ENCODE measurements at places on chromosomes 4 and X.
A peak's percentile ranks its signal among the peaks of the same experiment; 100 is the strongest.

GRCh38 chr4:183905081-183905592 is at the start of gene STOX2:
Gene STOX2, plus strand, starts transcription at chr4:183905307. Its CDS starts 1,484 bp downstream, at chr4:183906791.
- DNase-seq: no peak

DNA sequence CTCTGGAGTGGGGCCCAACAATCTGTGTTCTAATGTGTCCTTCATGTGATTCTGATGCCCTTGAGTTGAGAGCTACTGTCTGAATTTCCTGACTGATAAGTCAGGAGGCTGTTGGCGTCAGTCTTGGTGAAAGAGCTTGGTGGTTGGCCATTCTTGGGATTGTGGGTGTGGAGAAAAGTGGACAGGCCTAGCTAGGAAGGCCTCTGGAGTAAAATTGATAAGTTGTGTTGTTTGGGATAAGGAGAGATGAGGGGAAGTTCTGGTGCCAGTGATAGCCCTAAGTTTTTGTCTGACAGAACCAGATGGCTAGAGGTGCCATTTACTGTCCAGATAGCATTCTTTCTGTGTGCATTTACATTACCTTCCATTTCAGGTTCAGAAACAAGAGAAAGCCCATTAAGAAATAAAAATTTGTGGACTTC is 11.7 kb downstream of the NSD2 start:
- DNase-seq: no peak

DNA sequence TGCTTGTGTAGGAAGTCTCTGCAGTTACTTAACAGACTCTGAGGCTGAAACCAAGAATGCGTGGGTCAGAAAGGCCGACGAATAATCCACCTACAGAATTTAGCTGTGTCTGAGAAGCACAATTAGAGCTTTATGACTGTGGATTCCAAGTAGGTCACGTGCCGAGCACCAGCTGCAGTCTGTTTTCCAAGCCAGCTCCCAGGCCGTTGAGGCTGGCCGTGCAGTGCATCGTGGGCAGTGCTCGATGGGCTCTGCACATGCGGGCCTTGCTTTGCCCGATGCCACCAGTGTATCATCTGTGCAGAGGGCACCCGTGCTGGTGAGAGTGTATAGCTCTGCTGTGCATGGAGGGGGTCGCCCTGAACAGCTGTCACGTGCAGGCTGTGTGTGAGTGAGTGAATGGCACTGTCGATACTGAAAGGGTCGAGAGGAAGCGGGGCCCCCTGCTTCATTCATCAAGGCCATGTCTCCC is 67.5 kb upstream of the CLDN34 start:
- no peak for DNase-seq

- no peak for DNase-seq
Measured at GRCh38 chr4:108477527-108478108, 142.8 kb upstream of the RPL34 start.

DNA sequence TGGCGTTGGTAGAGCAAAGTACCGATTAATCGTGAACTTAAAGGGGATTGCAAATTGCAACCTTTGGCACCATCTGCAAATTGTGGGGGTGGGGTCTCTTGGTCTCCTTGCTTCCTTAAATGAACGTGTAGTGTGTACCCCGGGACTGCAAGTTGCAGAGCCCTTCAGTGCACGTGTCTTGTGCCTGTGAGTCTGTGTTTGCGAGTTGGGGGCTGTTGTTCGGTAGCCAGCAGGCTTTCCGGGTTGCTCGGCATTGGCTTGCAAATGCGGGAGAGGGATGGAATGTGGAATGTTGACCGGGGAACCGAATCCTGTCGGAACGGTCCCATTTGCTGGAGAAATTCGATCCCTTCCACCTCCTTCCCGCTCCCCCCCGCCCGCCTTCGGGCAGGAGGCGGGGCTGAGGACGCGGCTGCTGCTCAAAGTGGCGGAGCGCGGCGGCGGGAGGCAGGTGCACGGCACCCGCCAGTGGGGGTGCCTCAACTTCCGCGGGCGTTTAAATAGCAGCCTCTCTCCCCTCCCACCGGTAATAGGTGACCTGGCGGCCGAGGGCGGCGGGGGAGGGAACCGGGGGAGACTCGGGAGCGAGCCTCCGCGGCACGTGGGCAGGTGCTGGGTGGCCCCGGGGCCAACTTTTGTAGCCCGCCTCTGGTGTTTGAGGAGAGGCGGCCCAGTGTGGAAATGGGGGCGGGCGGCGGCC is 1.5 kb downstream of the JADE1 start:
- DNase-seq: peak; percentile 78

DNA sequence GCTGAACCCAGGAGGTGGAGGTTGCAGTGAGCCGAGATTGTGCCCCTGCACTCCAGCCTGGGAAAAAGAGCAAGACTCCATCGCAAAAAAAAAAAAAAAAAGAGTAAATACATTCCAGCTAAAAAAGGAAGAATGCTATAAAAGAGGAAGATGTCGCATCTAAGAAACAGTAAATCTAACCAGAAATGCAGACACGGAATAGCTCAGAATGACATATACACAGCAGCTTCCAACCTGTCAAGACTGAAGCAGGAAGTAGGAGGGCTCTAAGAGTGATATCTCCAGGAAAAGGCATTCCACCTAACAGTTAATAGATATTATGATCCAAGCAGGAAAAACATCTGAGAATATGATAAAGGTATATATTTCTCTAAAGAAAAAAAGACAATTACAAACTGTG is 16.0 kb downstream of the CLOCK start:
- DNase-seq: no peak

- DNase-seq: no peak
Measured at GRCh38 chrX:16491461-16491860, 158.5 kb upstream of the S100G start.

DNA sequence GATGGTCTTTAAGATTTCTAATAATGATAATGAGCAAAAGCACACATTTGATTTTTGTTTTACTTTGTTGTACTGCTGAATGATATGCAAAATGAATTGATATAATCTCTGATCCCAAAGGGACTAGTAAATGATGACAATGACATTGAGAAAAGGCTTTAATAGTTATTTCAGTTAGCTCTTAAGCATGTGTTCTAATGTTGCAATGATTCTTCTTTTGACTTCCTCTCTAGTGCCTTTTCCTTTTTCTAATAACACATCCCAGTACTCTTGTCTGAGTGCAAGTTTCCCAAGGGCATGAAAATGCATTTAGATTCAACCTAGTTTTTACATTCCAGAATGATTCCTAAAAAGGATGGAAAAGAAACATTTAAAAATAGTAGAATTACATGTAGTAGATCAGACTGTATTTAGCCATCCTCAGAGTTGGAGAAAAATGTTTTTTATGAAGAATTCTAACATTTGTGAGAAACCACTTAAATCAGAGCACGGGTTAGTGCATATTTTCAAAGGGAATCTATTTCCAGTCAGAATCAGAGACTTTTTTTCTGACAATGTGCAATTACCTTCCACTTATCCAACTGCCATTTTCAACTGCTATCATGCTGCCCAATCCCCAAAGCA is 508.8 kb downstream of the C4orf33 start:
- DNase-seq: peak; percentile 52

DNA sequence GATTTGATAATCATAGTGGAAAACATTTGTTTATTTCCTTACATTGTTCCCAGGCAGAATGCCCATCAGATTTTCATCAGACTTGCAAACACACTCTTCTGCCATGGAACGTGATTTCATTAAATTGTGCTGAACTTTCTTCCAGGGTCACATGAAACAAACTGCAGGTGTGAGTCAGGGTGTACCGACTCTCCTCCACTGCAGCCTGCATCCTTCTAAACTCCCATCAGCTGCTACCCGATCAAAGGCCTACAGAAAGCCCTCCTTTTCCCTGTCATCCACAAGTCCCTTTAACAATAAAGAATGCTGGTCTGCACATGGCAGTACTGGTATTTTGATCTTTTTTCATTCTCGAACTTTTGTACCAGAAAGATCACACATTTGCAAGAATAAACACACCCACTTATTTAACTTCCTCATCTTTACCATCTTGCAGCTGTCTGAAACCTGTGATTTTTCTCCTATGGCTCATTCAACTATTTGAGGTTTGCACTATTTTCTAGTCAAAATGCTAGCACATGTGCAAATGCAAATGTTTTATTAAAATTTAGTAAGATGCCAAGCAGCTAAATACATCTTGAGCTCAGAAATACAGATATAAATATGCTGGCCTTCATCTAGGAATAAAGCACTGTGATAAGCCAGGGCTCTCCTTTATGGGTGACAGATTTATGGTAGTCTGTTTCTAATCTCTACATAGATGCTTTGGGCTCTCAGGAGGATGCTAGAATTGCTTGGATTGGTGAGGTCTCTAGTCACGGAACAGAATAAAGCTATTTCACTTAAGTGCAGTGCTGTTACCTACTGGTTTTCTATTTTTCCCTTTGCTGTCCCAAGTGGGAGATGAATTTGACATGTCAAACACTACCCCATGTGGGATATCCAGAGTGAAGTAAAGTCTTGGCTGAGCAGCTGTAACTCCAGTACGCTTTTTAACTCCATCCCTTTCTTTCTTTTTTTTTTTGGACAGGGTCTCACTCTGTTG is 25.8 kb upstream of the ARHGAP24 start:
- no peak for DNase-seq

DNA sequence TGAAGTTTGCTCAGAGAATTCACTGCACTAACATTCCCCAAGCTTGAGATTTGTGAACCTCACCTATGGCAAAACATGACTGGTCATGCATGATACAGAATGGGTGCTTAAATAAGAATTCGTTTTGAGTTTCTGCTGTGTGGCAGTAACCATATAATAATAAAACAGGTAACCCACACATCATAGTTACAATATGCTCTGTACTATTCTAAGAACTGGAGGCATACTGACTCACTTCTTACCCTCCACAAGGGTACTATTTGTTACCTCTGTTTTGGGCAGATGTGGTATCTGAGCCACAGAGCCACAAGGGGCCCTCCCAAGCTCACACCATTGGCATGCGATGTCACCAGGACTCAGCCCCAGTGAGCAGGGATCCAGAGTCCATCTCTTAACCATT is 17.6 kb downstream of the SLC2A9 start:
- no peak for DNase-seq

GRCh38 chrX:68985135-68985755 is 156.4 kb downstream of the EFNB1 start:
- no peak for DNase-seq

DNA sequence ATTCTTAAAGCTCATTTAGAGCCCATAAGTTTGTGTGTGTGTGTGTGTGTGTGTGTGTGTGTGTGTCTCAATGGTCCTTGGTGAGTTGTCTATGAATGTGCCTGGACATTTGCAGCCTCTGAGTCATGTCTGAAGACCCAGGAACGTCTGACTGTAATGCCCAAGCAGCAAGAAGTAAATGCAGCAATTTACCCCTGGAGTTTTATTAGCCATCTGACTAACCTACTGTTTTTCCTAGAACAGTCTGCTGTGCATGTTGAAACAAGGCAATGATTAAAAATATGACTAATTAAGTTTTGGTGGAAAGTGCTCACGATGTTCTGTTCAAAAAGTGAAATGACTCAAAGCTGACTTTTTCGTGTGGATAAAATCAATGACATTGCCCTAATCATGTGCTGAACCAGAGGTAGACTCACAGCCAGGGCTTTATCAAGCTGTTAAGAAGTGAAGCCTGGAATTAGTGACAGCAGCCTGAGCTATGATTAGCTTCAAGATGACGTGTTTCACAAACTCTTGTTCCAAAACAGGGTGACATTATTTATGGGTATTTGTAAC is 201.6 kb downstream of the CPE start:
- no peak for DNase-seq

- no peak for DNase-seq
Measured at GRCh38 chr4:110527156-110527555, 51.2 kb downstream of the ENPEP start.

DNA sequence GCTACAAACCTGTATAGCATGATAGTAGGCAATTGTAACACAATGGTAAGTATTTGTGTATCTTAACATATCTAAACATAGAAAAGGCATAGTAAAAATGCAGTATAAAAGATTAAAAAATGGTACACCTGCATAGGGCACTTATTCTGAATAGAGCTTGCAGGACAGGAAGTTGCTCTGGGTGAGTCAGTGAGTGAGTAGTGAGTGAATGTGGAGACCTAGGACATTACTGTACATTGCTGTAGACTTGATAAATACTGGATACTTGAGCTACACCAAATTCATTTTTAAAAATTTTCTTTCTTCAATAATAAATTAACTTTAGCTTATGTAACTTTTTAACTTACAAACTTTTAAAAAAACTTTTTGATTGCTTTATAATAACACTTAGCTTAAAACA is 68.2 kb upstream of the MAML3 start:
- no peak for DNase-seq

DNA sequence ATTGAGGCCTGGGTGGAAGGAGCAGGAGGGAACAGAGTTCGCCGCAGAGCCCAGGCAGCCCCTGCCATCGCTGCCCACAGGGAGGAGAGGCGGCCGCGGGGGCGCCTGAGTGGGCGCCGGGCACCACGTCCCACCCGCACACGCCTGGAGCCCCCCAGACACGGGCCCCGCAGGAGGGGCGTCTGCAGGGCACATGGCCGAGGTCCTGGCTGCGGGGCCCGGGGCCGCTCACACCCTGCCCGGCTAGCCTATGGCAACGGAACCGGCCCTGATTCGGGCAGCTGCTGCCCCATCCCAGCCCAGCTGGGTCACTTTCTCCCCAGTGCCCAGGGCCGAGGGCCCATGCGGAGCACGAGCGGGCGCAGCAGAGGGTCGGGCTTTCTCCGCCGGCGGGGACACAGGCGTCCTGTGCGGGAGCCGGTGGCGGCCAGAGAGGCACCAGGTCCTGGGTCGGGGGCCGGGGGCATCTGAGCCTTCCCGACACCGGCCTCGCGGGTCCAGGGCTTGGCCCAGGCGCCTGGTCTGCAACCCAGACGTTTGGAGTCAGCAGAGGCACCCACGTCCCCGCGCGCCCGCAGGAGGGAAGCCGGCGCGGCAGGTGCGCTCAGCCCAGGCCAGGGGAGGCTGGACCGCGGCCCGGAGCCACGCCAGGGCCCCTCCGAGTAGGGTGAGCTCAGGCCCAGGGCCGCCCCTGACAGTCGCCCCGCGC is 91.2 kb downstream of the FAM53A start:
- DNase-seq: no peak

- DNase-seq: no peak
Measured at GRCh38 chr4:83617371-83618035, 81.6 kb downstream of the GPAT3 start.

GRCh38 chr4:184437565-184438265 is 36.6 kb downstream of the IRF2 start:
- DNase-seq: no peak

GRCh38 chr4:177118596-177118995 is 191.1 kb upstream of the NEIL3 start:
- no peak for DNase-seq
